T-helper 1 cell treated with Interleukin-12 subunit alpha and Interleukin-12 subunit beta and Interleukin-4 antibody, amounts not matched to agents 30 ng/mL and 1 ng/mL, for 36 hours (primary cell): ENCODE measurements at places on chromosomes 5 and 9. TPM values are rescaled to one million over a fixed set of nuclear protein-coding genes. Genes with fewer than 3 reads are reported as not detected.

The SLC45A2 gene
- total RNA-seq: 0.34 TPM in 1 of 2 replicates, not detected in the other

The GRXCR2 gene
- total RNA-seq: not detected in 2 replicates

The C9orf78 gene
- 74.7 and 76.0 TPM in 2 replicates for total RNA-seq

The NAIP gene
- total RNA-seq: 12.0 and 12.9 TPM in 2 replicates

The POLR1E gene
- total RNA-seq: 28.7 and 31.1 TPM in 2 replicates

The NSD1 gene
- total RNA-seq: 115 and 116 TPM in 2 replicates

The DPM2 gene
- 51.3 and 53.8 TPM in 2 replicates for total RNA-seq

The DMRT3 gene
- not detected in 2 replicates for total RNA-seq

The FBLL1 gene
- not detected in 2 replicates for total RNA-seq

The CWC27 gene
- 26.3 and 27.2 TPM in 2 replicates for total RNA-seq

The ARID3C gene
- 0.49 TPM in 1 of 2 replicates, not detected in the other for total RNA-seq

The GFI1B gene
- not detected in 2 replicates for total RNA-seq

The CARTPT gene
- total RNA-seq: not detected in 2 replicates

The SPINK7 gene
- total RNA-seq: not detected in 2 replicates

The NUTM2F gene
- not detected in 2 replicates for total RNA-seq

The MARVELD2 gene
- total RNA-seq: 0.17 TPM in 1 of 2 replicates, not detected in the other

The CKS2 gene
- 112 and 114 TPM in 2 replicates for total RNA-seq
